GOT3 (cell line): ENCODE measurements at places on chromosomes 1 and 21.

- no peak for DNase-seq
These were observed 36.4 kb downstream of the BTG3 start for GRCh38 chr21:17576080-17576835.

DNA sequence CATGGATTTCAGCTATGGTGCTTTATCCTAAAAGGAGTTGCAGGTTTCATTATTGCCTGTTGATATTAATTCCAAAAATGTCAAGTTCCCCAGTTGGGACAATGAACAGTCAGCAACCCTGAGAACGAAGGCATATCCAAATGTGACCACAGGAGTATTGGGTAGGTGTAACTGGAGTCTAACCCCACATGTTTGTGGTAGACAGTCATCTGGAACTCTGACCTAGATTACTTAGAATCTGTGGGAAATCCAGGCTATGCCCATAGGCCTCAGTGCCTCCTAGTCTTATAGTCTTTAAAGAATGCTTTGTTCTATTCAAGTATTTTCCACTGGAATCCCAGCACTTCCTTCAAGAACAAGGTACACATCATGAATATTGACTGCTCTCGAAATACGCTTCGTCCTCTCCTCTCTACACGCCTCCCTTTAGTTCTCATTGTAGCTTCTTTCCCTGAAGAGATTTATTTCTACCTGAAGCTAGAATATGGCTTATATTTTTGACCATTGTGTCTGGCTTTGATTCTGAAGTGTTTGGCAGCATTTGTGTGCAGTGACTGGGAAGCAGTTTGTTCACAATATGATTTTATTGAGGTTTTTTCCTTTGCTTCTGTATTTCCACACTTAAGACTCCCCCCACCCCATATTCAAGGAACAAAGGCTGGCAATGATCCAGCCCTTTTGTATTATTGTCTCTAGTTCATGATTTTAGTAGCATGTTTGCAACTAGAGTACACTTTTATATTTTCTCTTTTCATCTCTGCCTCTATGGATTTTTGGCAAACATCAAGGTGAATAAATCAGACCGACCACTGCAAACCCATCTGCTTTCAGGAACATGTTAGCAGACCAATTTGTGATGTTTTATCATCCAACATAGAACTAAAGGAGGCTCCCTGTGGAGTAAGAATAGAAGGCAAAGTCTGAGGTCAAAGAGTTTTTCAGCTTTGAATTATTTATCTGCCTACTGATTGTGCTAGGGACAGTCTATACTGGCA, 178.6 kb downstream of the GPR52 start:
- no peak for DNase-seq

DNA sequence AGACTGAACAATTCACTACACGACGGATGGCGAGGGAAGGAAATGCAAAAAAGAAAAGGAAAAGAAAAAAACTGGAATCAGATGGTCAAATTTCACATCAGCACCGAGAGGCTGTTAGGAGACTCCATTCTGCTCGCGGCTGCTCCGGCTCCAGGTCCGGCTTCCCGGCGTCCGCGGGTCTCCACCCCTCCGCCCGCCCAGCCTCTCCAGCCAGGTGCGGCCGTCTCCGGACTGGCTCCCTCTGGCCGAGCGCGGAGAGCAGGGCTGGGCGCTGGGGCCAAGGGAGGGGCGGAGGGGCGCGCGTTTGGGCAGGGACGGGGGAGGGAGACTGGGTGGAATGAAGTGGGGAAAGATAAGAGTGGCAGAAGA, 332 bp downstream of the KCNJ6 start:
- no peak for DNase-seq

GRCh38 chr1:112402682-112403643, 6.9 kb downstream of the CTTNBP2NL start:
- DNase-seq = no peak

DNA sequence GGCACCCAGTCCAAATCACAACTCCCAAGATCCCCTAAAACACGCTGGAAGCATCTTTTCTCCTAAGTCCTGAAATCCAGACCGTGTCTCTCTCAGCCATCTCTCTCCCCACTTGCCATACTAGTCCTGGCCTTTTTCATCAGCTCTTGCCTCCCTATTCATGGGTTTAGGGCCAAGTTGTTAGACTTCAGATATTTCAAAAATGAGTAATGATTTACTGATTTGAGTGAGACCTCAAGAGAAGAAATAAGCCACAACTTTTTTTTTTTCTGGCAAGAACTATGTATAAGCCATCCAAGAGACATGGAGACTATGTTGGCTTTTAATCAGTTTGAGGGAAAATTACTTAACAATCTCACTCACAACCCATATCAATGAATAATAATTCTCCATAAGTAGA, 62.5 kb downstream of the TBX15 start:
- DNase-seq = no peak

DNA sequence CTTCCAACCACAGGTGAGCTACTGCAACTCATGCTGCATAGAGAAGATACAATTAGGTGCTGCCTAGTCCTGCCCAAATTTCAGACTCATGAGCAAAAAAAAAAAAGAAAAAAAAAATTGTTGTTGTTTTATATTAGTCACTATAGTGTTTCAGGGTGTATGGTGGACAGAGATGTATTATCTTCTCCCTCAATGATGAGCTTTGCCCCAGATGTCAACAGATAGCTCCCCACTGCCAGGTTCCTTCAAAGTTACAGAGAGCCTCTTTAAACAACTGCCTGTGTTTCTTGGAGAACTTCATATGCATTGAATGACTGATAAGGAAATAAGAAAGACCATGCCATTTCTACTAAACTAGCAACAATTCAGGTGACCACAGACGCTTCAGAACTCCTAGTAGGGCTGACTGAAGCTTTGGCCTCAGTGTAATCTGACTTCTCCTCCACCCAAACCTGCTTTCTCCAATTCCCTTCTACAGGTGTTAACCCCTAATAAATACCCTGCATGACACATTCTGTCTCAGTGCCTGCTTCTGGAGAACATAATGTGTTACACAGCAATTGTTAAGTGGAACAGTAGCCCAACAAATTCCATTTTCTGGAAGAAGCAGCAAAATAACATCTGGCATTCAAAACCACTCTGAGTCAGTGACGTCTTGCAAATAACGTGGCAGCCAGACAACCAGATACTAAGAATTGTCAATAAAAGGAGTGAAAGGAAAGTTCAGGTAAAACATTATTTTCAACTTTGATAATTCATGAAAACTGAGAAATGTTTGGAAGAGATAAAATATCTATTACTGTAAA, 147.7 kb downstream of the CDC42BPA start:
- no peak for DNase-seq

GRCh38 chr1:23759277-23759676, 16.0 kb downstream of the ELOA start:
- no peak for DNase-seq

DNA sequence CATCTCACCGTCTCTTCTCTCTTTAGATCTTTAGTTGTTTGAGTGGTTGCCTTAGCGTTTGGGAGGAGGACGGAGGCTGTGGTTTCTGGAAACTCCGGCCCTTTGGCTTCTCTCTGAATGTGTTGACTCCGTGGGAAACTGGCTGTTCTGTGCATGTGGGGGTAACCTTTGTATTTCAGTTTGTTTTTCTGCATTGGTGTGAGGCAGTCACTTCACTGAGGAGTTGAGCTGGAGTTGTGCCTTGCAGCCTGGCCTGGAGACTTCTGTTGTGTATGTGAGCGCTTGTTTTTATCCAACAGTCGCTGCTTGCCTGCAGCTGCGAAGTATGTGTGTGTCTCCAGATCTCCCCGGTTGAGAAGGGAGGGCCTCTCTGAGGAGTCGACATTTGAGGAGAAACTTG, 33.6 kb downstream of the CLDN14 start:
- DNase-seq = no peak

GRCh38 chr1:18849261-18849711, 10.2 kb downstream of the TAS1R2 start:
- no peak for DNase-seq

DNA sequence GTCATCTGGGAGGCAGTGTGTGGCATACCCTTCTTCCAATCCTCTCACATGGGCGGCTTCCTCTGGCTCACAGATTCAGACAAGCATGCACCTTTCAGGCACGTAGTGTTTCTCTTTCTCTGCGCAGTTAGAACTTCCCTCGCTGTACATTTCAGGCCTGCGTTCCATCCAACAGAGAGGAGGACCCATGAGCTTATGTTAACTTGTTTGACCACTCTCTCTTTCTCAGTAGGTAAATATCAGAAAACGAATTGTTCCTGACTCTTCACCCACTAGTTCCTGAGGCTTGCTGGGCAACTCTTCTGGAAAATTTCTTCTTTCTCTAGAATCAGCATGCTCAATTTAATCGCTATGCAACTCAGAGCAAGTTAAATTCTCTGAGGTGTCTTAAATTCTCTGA, 85.5 kb downstream of the DDX20 start:
- no peak for DNase-seq

- DNase-seq = no peak
These were observed 789.0 kb downstream of the PLA2G4A start for GRCh38 chr1:187617776-187618175.

DNA sequence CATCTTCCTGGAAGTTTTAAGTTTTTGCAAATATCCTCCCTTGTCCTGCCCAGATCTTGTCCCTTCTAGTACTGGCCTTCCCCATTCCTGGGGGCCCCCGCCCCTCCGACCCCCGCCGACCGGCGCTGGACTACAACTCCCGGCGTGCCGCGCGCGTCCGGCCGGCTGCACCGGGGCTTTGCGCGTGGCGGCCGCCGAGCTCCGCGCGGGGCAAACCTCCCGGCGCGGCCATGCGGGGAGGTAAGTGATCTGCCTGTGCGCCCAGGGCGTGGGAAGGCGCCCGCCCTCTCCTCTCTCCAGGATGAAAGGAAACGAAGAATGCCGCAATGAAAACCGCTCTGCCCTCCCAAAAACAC, 3.2 kb upstream of the SAMD13 start:
- no peak for DNase-seq

DNA sequence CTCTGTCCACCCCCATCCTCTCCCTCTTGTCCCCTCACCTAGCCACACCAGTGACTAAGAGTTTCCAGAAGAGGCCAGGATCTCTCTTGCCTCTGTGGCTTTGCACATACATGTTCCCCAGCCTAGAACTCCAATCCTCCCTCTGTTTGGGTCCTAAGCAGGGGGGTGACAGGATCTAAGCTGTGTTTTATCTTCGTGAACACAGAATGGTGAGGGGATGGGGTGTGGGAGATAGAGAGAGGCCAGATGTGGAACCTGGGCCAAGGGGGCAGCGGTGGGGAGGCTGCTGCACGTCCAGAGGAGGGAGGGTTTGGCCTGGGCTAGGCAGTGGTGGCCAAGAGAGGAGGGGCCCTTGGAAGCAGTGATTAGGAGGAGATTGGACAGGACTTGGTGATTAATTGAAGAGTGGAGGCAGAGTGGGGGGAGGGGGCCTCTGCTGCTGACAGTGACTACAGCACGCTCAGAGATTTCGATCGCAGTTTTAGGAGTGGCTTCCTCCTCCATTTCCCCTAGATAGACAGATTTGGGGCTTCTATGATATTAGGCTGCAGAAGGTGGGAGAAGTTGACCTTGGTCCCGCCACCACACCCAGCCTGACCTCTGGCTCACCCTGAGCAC, 17.1 kb upstream of the ADGRB2 start:
- DNase-seq = no peak
